ENCODE measurements at places on chromosomes 16 and 17.
A peak's percentile ranks its signal among the peaks of the same experiment; 100 is the strongest.

DNA sequence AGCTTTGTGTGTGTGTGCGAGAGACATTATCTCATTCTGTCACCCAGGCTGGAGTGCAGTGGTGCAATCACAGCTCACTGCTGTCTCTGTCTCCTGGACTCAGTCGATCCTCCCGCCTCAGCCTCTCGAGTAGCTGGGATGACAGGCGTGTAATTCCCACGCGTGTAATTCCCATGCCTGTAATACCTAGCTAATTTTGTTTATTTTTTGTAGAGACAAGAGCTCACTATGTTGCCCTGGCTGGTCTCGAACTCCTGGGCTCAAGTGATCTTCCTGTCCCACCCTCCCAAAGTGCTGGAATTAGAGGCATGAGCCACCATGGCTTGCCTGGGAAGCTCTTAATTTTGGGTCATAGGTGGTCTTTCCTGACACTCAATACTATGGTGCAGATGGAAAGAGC lies 205.3 kb upstream of the TNRC6C start:
- DNase-seq = no peak

DNA sequence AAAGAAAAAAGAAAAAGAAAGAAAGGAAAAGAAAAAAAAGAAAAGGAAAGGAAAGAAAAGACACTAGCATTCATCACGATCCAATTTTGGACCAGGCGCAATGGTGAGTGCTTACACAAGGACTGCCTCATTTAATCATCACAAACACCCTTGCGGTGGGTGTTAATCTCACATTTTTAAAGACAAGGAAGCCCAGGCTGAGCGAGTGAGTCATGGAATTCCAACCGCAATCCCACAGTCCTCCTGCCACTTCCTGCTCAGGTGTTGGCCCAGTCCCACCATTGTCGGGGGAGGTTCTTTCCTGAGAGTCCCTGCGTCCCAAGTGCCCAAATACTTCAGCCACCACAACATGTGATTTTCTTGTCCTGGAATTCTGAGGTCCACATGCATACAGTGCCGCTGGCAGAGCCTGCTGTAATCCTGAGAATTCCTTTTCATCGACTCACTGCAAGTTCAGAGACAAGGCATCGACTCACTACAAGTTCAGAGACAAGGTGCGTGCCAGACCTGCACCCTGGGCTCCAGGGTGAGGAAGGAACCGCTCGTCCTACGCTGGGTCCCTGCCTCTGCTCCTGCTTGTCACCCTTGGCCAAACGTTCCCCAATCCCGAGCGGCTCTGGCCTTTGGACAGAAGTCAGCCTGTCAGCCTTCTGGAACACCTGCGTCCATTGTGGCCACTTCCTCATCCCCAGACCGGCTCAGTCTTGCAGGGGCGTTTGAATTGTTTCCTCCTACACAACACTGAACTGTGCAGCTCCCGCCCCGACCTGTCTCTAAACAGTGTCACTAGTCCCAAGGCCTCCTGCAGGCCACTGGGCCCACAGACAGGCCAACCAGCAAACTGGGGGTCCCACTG lies 5.8 kb downstream of the ZG16B start:
- DNase-seq = no peak

- DNase-seq = no peak
Measured at GRCh38 chr16:77041468-77041867, 149.5 kb upstream of the MON1B start.

DNA sequence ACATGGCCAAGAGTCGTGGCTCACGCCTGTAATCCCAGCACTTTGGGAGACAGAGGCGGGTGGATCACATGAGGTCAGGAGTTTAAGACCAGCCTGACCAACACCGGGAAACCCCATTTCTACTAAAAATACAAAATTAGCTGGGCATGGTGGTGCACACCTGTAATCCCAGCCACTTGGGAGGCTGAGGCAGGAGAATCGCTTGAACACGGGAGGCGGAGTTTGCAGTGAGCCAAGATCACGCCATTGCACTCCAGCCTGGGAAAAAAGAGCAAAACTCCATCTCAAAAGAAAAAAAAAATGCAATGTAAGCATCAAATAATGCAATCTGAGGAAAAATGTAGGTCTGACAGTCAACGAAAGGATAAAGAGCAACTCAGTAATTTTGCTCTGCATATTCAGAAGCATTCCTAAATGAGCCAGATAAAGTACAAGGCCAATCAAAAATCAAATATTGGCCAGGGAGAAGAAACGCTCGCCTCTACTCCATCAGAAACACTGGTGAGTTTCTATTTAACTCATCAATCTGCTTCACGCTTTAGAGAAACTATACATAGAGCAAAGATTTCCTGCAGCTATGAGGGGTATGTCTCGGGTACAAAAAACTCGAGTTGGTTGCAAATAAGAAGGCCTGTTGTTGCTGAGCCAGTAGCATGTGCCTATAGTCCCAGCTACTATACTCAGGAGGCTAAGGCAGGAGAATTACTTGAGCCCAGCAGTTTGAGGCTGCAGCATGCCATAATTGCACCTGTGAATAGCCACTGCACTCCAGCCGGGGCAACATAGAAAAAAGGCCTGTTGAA lies 3.7 kb downstream of the TXNDC11 start:
- DNase-seq = no peak

- DNase-seq = no peak
Measured at GRCh38 chr16:49833085-49833484, 22.8 kb downstream of the ZNF423 start.

DNA sequence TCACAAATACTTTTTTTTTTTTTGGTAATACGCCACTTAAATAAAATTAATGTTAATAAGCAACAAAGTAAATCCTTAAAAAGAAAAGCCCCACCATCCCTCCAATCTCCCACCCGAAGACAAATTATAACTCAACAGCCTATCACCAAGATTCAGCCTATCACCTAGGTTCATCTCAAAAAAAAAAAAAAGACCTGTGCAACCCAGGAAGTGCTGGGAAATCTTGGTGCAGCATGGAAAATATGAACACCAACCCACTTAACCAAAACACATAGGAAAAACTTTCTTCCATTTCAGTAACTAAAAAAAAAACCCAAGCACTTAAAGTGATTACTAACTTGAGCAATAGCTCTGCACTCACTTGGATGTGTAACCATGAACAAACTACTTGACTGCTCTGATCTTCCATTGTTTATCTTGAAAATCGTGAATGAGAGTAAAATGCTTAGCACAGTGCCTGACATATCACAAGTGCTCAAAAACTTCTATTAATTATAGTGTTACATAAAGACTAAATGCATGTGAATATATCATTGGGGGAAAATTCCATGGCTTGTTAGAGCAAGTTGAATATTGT lies 90.4 kb downstream of the STH start:
- no peak for DNase-seq

- DNase-seq = no peak
Measured at GRCh38 chr17:42686520-42687128, 4.3 kb downstream of the CNTNAP1 start.

DNA sequence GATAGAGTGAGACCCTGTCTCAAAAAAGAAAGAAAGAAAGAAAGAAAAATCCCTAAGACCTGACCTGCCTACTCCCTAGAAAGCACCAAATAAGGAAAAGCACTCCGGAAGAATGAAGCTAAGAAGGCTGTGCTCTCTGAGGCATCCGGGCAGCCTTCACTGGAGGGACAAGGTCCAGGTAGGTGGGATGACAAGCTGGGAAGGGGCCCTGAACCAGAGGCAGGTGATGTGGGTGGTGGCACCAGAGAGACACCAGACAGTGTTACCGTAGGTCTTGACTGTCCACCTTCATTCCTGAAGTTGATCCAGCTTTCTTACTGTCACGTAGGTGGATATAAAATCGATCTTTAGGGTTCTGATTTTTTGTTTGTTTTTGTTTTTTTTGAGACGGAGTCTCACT lies 26.3 kb downstream of the SMTNL2 start:
- no peak for DNase-seq

- no peak for DNase-seq
Measured at GRCh38 chr17:34360601-34361270, 2.3 kb downstream of the CCL1 start.

DNA sequence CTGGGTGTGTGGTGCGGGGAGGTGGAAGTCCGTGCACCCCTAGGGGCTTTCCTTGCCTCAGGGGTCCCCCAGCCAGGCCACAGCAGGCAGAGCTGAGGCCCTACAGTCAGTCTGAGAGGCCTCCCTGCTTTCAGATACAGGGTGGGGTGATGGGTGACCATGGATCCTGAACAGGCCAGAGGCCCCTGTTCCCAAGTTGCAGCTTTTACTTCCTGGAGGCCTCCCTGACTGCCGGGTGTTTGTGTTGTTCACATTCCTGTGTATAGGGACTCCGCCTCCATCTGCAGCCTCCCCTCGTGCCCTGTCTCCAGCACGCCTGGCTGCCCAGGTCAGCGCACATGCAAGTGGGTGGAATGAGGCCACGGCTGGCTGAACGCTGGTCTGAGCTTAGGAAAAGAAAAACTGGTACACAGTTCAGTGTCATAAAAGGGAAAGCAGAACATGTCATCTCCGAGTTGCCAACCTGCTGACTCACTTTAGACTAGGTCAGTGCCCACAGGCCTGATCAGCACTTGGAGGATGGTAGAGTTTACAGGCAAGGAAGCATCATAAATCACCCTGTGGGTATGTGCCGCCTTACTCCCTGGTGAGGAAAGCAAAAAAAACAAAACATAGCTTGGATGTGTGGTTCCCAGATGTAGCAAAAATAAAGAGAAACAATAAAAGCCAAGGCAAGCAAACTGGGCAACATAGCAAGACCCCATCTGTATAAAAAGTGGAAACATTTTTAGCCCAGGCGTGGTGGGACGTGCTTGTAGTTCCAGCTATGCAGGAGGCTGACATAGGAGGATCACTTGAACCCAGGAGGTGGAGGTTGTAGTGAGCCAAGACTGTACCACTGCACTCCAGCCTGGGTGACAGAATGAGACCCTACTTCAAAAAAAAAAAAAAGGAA lies 6.2 kb upstream of the SLC7A6 start:
- DNase-seq = no peak

GRCh38 chr17:60301649-60302048 lies 90.3 kb downstream of the USP32 start:
- no peak for DNase-seq

DNA sequence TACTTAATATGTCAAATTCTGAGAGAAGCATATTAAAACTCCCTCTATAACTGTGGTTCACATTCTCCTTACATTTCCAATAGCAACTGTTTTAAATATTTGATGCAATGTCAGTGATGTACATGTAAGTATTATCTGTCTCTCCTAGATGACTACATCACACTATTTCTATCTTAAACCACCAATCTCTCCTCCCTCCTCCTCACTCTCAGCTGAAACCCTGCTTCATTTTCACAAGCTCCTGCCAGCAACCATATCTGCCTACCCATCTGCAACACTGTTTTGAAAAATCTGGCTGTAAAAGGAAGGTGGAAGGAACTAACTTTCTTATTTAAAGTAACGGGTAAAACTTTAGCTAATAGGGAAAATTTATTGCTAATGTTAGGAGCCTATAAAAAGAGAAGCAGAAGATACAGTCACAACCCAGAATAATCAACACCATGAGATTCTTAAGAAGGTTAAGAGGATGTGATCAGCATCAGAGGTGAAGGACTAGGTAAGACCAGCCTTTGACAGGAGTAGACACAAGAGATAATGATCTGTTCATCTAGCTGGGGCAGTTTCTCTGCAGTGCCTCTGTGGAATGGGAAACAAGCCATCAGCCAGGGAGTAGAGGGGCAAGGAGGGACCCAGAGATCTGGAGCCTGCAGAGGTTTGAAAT lies 31.0 kb downstream of the MYH10 start:
- no peak for DNase-seq

GRCh38 chr16:72400257-72401083 lies 228.5 kb upstream of the PMFBP1 start:
- DNase-seq = peak; percentile 54

DNA sequence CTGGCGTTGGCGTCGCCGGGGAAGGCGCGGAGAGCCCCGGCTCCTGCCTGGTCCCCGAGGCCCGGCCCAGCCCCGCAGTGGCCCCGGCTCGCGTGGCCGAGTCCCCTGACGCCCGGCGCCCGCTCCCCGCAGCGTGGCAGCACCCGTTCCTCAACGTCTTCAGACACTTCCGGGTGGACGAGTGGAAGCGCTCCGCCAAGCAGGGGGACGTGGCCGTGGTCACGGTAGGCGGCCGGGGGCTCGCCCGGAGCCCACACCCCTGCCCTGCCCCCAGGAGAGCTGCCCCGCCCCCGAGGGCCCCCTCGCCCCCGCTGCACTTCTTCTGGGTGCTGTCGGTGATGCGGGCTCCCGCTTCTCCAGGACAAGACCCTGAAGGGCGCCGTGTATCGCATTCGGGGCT lies 466 bp downstream of the WDR90 start:
- DNase-seq = peak; percentile 44

- DNase-seq = no peak
Measured at GRCh38 chr16:26344240-26344776, 652.5 kb downstream of the HS3ST4 start.

- DNase-seq = no peak
Measured at GRCh38 chr17:30393911-30394867, 15.5 kb downstream of the CPD start.

GRCh38 chr17:19319771-19320505 lies 42.6 kb downstream of the B9D1 start:
- no peak for DNase-seq

- no peak for DNase-seq
Measured at GRCh38 chr16:81443688-81444447, 740 bp upstream of the CMIP start.

DNA sequence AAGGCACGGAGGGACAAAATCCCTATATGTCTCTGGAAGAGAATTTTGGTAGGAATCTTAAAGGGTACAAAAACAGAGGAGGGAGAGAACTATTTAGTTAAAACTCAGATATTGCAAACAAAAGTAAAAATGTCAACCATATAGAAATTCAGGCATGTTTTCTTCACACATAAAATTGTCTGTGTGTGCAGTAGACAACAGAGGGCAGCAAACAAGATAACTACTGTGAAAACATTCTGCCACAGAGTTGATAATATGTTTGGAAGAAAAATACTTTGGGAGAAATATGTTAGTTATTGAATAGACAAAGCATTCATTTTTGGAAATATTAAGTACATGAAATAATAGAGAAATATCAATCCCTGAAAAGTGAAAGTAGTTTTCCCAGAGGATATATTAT lies 56.2 kb downstream of the SNX11 start:
- no peak for DNase-seq

DNA sequence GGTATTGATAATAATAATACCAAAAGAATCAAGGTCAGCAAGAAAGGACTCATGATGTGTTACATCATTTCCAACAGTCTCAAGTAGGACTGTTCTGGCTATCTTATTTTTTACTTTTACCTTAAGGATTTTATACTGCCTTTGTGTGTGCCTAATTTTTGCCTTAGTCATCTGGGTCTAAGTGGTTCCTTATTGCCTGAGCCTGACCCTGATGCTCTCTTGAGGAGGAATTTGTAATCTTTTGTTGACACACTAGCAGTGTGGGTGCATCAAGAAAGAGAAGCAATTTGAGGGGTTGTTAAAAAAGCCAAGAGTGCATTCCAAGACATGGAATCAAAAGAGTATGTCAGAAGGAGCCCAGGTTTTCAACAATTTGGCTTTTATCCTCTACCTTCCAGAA lies 59.3 kb downstream of the TMEM100 start:
- DNase-seq = no peak

GRCh38 chr17:12104831-12105230 lies 84.2 kb downstream of the MAP2K4 start:
- DNase-seq = no peak

- DNase-seq = peak; percentile 95
Measured at GRCh38 chr17:81967533-81968395, 6.8 kb upstream of the NOTUM start.
